Tibial nerve (tissue), 4 donors: ENCODE measurements at places on chromosomes 5 and 9. TPM values are rescaled to one million over a fixed set of nuclear protein-coding genes. Genes with fewer than 3 reads are reported as not detected.

DNA sequence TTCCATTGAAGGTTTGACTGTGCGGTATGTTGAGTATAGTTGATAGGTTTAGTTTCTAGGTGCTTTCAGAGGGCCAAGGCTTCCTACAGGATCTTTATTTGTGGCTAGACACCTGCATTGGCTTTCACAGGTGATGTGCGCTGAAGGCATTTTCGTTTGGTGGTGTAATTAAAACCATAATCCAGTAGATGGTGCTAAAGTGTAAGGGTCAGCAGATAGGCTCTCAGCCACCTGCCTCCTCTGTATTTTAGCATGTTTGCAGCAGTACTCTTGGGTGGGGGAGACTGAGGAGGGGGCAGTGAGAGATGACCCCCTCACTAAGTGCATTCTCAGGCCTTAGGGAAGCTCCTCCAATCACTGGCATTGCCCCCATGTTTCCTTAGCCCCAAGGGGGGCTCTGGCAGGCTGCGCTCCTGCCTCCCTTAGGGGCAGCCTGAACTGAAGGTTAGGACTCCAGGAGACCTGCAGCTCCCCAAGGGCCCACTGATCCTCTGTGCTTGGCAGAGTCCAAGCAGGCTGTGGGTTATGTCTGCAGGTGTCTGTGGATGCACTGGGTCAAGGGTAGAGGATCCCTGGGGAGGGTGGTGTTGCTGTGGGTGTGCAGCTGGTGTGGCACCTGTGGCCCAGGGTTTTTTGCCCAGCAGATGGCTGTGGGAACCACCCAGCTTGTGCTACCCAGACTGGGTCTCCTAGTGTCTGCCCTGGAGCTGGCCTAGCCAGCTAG is 23.4 kb downstream of the CDK20 start:
- no peak for DNase-seq
- no peaks in the 10 kb centered on the region for H3K36me3 ChIP-seq
- no peak overlapping the region for H3K27ac ChIP-seq
- H3K4me3 ChIP-seq, result no peak overlapping the region

DNA sequence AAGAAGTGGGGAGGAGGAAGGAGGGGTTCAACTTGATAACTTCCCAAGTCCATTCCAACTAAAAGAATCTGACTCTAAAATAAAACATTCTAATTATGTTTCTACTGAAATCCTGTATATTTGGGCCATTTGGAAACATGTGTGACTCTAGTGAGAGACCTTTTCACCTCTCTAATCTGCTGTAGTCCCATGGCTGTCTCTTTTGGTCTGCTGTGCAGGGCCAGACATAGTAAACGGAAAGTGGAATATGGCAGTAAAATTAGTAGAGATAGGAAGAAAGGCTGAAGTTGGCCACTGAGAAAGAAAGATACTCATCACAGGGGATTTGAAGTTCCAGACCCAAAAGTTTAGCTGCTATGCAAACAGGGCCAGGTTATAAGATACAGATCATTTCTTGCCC is 15.9 kb downstream of the RFX3 start:
- no peaks in the 10 kb centered on the region for H3K4me1 ChIP-seq
- H3K36me3 ChIP-seq, result no peaks in the 10 kb centered on the region
- H3K27ac ChIP-seq, result no peak overlapping the region
- no peaks in the 10 kb centered on the region for H3K27me3 ChIP-seq

DNA sequence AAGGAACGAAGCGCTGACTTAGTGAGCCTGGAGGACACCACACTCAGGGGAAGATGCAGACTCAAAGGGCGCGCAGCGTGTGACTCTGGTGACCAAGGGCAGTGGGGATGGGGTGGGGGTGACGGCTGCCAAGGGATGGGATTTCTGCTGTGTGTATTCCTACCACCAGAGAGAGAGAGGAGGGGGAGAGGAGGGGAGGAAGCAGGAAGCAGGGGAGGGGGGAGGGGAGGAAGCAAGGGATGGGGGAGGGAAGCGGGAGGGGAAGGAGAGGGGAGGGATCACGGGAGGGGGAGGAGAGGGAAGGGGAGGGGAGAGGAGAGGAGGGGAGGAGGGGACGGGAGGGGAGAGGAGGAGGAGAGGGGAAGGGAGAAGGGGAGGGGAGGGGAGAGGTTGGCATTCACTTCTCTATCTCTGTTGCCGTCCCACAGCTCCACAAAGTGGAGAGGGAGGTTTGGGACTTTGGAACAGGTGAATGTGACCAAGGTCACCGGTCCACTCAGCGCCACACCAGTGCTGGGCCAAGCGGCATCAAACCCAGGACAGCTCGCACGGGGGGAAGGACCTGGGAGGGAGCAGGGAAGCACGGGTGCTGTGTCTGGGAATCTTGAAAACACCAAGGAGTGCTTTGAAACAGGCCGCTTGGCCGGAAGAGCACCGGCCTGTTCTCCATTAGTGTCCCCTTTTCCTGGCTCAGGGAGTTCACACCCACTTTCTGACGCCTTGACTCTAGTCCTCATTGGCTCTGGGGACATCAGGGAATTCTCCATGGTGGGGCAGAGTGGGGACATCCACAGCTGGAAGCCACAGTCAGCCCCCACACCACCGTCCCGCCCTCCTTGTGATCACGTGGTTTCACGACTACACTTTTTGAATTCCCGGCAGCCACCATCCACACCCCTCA is 77.4 kb downstream of the VAV2 start:
- H3K27me3 ChIP-seq, result no peaks in the 10 kb centered on the region
- peaks cover 10% of the 10 kb centered on the region for H3K4me1 ChIP-seq
- no peak overlapping the region for H3K4me3 ChIP-seq
- no peak overlapping the region for H3K27ac ChIP-seq
- H3K36me3 ChIP-seq, result no peaks in the 10 kb centered on the region
- DNase-seq, result no peak

GRCh38 chr5:68264024-68264956 is 48.7 kb downstream of the PIK3R1 start:
- no peak overlapping the region for H3K4me3 ChIP-seq
- H3K27ac ChIP-seq, result no peak overlapping the region
- DNase-seq, result no peak
- H3K4me1 ChIP-seq, result peaks cover 81% of the 10 kb centered on the region

- no peak for DNase-seq
- no peaks in the 10 kb centered on the region for H3K27me3 ChIP-seq
- no peak overlapping the region for H3K4me3 ChIP-seq
- no peaks in the 10 kb centered on the region for H3K4me1 ChIP-seq
Measured at GRCh38 chr9:133009906-133010582, 20.8 kb upstream of the GTF3C5 start.

DNA sequence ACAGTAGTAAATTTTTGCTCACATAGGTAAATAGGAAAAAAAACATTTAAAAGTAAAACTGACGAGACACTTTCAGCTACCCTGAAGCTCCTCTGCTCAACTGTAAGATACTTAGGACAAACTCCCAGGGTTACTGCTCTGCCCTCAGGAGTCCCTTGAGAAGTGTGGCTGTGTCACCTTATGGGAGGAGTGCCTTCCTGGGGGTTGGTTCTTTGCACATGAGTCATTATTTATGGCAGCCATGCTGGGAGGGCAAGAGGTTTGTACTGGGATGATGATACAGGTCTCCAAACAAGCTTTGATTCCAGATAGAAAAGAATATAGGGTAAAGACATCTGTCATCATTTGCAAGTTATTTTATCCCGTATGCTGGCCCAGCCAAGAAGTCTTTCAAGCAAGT is 45.9 kb downstream of the TTC1 start:
- H3K4me1 ChIP-seq, result no peaks in the 10 kb centered on the region
- no peak overlapping the region for H3K4me3 ChIP-seq
- H3K27ac ChIP-seq, result no peak overlapping the region
- DNase-seq, result no peak

DNA sequence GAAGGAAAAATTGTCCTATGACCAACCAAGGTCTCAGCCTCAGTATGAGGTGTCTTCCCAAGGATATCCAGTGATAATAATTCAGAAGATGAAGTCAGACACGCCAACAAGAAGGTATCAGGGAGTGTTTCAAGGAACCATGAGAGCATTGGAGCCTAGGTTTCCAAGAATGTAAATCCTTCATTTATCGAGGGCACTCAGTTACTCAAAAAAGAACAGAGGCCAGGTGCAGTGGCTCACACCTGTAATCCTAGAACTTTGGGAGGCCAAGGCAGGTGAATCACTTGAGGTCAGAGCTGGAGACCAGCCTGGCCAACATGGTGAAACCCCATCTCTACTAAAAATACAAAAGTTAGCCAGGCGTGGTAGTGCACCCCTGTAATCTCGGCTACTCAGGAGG is 70.8 kb downstream of the PLAC8L1 start:
- H3K4me3 ChIP-seq, result no peak overlapping the region
- no peaks in the 10 kb centered on the region for H3K27me3 ChIP-seq
- no peaks in the 10 kb centered on the region for H3K36me3 ChIP-seq
- no peak overlapping the region for H3K27ac ChIP-seq
- no peaks in the 10 kb centered on the region for H3K4me1 ChIP-seq
- no peak for DNase-seq

- DNase-seq, result no peak
- H3K4me3 ChIP-seq, result no peak overlapping the region
- no peaks in the 10 kb centered on the region for H3K4me1 ChIP-seq
- no peak overlapping the region for H3K27ac ChIP-seq
- H3K27me3 ChIP-seq, result no peaks in the 10 kb centered on the region
- H3K36me3 ChIP-seq, result no peaks in the 10 kb centered on the region
Measured at GRCh38 chr5:76771705-76772405, 47.0 kb upstream of the F2RL1 start.

- H3K27me3 ChIP-seq, result no peaks in the 10 kb centered on the region
- H3K4me3 ChIP-seq, result peak overlapping the region; percentile 1
- peaks cover 28% of the 10 kb centered on the region for H3K4me1 ChIP-seq
- H3K27ac ChIP-seq, result peak overlapping the region; percentile 43
- H3K36me3 ChIP-seq, result no peaks in the 10 kb centered on the region
Measured at GRCh38 chr5:54645882-54646355, 128.4 kb downstream of the SNX18 start.

DNA sequence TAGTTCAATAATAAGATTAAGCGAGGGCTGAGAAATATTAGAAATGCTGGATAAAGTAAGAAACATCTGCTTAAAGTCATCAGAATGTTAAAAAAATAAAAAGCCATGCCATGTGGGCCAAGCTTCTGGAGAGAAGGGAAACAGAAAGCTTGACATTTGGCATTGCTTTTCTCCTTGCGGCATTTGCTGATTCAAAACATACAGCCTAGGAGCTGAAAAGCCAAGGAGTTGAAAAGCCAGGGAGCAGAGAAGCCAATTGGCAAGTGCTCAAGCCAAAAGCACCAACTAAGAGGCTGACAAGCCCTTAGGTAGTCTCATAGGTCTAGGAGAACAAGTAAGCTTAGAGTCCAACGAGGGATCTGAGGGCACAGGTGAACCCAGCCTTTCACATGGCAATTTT is 754.3 kb downstream of the TLE4 start:
- H3K4me3 ChIP-seq, result no peak overlapping the region
- no peaks in the 10 kb centered on the region for H3K27me3 ChIP-seq
- H3K36me3 ChIP-seq, result no peaks in the 10 kb centered on the region
- no peaks in the 10 kb centered on the region for H3K4me1 ChIP-seq

DNA sequence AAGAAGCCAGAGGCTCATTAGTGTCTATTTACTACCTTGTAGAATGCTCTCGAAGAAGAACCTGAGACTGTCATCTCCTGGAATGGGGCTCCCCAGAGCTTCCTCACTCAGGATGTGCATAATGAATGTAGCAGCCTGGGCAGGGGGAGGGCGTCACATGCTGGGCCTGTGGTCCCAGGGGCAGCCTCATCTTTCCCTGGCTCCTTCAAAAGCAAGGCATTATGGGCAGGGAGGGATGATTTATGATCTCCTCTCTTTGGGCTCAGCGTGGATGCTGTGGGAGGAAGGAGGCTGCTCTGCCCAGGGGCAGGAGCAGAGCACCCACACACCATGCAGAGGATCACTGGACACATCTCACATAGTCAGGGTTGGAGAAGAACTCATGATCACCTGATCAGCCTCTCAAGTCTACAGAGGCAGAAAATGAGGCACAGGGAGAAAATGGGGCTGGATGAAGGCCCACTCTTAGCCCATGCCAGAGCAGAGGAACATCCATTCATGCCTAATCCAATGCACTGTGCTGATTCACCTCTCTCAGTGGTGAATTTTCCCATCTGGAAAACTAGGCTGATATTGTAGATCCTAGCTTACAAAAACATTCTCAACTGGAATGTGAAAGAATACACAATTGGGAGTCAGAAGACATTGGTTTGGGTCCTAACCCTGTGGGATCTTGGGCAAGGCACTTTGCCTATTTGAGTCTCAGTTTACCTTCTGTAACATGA is 173.7 kb downstream of the CARTPT start:
- H3K4me3 ChIP-seq, result no peak overlapping the region
- H3K27me3 ChIP-seq, result no peaks in the 10 kb centered on the region
- DNase-seq, result no peak

DNA sequence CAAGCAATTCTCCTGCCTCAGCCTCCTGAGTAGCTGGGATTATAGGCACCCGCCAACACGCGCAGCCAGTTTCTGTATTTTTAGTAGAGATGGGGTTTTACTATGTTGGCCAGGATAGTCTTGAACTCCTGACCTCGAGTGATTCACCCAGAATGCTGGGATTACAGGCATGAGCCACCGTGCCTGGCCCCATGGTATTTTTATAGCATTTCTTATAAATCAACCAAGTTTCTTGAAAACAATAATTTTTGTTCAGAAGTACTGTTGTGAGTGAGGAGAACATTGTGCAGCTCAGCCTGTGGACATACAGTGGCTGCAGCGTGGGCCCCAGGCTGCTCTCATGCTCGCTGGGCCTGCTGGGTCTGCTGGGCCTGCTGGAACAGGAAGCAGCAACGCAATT is 45.3 kb downstream of the MAP1B start:
- no peaks in the 10 kb centered on the region for H3K4me1 ChIP-seq
- no peak overlapping the region for H3K27ac ChIP-seq
- H3K27me3 ChIP-seq, result no peaks in the 10 kb centered on the region
- no peak for DNase-seq

- H3K4me1 ChIP-seq, result no peaks in the 10 kb centered on the region
- no peak overlapping the region for H3K4me3 ChIP-seq
- DNase-seq, result no peak
- H3K27ac ChIP-seq, result no peak overlapping the region
- H3K36me3 ChIP-seq, result no peaks in the 10 kb centered on the region
Measured at GRCh38 chr9:121672213-121672612, 20.8 kb downstream of the DAB2IP start.

- no peak for DNase-seq
- H3K27me3 ChIP-seq, result no peaks in the 10 kb centered on the region
- no peaks in the 10 kb centered on the region for H3K36me3 ChIP-seq
- peaks cover 67% of the 10 kb centered on the region for H3K4me1 ChIP-seq
- peak overlapping the region; percentile 1 for H3K4me3 ChIP-seq
Measured at GRCh38 chr9:95057101-95057500, 260.4 kb downstream of the FANCC start.

DNA sequence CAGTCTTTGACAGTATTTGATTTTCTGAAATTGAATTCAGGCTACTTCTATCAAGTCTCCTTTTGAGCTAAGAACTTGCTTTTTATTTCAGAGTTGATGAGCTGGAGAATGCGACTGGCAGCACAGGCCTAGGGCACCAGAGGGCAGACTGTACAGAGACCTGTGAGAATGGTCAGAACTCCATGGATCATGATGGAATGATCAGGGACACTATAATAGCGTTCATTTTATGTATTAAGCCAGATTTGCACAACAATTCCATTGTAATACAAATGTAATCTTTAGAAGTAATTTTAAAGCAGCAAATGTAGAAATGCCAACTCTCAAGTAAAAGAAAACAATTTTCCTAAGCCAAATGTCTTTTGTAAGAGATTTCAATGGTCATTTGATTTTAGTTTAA is 902.4 kb downstream of the NR2F1-AS1 start:
- H3K27ac ChIP-seq, result no peak overlapping the region
- no peaks in the 10 kb centered on the region for H3K27me3 ChIP-seq
- no peak overlapping the region for H3K4me3 ChIP-seq
- H3K4me1 ChIP-seq, result no peaks in the 10 kb centered on the region

SHOC1 gene
- total RNA-seq, result not detected

PCDHB13 gene
- 8.2 TPM for total RNA-seq

FOXD1 gene
- 40.5 TPM for total RNA-seq

N4BP3 gene
- total RNA-seq, result 0.90 TPM

CHMP5 gene
- 56.1 TPM for total RNA-seq

HCN1 gene
- 21.9 TPM for total RNA-seq

GFPT2 gene
- total RNA-seq, result 43.2 TPM
